ENCODE measurements at places on chromosomes 1 and 21. TPM values are rescaled to one million over a fixed set of nuclear protein-coding genes. Genes with fewer than 3 reads are reported as not detected.
A peak's percentile ranks its signal among the peaks of the same experiment; 100 is the strongest.

Gene CYP4A22
- total RNA-seq, result not detected

GRCh38 chr1:93738075-93738622 is 56.5 kb upstream of the BCAR3 start:
- DNase-seq, result no peak

DNA sequence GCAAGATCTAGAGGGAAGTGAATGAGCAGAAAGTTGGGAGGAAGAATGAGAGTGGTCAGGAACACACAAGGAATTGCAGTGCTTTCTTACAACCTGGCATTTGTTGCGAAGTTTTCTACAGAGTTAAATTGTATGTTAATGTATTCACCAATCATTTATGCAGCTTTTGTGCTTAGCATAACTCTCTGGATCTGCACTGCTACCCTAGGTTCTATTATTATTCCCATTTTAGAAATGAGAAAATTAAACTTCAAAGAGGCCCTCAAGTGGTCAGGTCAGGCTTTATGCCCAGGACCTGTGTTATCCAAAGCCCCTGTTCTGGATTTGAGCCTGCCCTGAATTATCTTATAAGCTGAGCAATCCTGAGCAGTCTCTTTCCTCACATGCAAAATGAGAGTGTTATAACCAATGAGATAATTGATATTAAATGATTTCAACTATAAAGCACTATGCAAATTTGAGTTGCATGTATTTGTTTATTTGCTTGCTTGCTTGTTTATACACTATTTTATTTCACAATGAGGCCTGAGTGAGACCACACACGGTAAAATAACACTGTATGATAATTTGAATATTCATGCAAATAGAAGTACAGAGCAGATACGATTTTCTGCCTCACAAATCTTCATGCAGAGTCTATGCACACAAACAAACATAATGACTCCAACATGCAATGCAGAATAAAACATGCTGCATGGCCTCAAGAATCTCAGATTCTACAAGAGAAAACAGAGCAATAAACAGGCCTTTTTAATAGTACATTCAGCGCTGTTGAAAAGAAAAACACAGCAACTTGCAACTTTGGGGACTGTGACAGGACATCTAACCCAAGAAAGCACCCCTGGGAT is 323.0 kb downstream of the PLPP3 start:
- DNase-seq, result no peak

Gene TNFRSF9
- total RNA-seq, result 1.2 TPM

DNA sequence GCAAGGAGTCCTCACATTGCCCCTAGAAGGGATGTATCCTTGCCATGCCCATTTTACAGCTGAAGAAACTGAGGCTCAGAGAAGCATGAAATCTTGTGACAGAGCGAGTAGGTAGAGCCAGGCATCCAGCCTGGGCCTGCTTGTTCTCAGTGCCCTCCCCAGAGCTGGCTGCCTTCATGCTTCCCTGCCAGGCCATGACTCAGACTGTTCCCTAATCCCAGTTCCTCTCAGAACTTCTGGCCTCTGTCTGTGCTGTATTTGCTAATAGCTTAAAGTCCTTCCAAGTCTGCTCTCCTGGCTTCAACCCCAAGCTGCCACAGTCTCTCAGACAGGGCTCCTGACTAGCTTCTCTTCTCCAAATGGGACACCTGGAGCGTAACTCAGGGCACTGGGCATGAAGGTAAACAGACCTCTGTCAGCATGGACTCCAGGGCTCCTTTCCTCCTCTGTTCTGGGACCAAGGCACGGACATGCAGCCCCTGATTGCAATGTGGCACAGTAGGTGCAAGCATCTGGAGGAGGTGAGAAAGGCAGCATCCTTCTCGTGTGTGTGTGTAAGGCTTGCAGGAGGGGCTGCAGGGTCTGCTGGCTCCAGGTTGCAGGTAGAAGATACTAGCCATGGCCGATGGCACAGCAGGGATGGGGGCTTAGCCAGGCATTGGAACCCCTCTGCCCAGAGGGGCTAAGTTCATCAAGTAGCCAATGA is 122.7 kb downstream of the HMGB4 start:
- peak; percentile 94 for DNase-seq

DNA sequence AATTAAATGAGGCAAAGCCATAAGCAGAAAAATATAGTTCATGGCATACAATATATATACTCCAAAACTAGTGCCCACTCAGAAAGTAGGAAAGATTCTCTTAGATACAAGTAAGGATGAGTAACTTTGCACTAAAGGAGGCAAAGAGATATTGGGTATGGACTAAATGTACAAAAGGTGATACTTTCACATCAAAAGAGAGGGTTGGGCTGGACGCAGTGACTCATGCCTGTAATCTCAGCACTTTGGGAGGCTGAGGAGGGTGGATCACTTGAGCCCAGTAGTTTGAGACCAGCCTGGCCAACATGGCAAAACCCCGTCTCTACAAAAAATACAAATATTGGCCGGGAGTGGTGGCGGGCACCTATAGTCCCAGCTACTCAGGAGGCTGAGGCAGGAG is 6.7 kb downstream of the KYAT3 start:
- peak; percentile 14 for DNase-seq

GRCh38 chr21:42195378-42196031 is 23.4 kb upstream of the ABCG1 start:
- DNase-seq, result no peak

All from umbilical cord (tissue), 2 donors.